AML-193 (cell line): ENCODE measurements at places on chromosomes 7 and 10.

GRCh38 chr10:130471486-130471885 is 335.3 kb downstream of the GLRX3 start:
- DNase-seq: no peak

DNA sequence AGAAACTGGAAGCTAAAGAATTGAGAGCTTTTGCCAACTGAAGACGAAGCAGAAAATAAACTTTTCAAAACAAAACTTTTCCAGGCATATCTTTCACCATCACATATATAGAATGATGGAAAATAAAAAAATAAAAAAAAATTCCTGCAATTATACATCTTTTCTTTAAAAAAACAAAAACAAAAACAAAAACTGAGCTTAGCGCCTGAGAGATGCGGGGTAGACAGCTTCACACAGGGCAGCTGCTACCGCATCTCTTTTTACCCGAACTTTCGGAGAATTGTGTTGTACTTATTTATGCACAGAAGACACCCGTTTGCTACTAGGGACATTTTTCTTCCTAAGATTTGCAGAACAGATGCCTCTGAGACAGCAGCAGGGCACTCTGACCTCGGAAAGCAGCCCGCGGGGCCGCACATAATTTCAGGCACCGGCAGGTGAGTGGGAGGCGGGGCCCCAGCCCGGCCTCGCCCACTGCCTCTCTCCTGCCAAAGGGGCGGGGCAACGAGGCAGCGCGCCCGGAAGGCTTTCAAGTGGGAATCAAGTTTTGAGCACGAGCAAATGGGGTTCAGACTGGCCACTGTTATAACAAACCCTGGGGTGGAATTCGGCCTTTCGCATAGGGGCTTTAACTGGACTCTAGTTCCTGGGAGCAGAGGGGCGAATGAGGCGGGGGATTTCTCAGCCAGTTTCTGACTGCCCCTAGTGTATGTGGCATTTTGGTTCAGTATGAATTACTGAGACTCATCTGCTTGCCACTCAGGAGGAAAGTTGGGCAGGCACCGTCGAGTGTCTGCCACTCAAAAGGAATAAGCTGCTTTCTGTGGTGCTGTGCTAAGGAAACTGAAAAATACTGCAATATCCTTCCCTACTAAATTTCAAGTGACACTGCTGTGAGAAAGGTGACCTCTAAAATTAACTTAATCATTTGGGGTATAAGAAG is 18.5 kb upstream of the FAM133B start:
- no peak for DNase-seq

DNA sequence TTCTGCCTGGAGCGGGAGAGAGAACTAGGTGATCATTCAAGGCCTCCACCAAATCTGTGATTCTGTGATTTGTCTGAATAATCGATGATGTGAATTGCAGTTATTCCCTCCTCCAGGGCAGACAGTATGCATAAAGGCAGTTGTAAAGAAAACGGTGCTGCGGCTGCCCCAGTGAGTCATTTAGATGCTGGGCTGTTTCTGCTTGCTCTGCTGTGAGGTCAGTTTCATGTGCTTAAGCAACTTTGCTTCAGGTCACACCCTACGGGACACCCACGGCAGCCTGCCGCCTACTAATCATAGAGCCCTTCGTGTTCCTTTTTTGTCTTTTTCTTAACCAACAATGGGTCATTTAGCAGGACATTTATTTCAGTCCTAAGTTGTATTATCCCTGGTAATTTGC is 158.1 kb upstream of the PITRM1 start:
- no peak for DNase-seq

GRCh38 chr10:61757525-61758397 is 95.0 kb downstream of the CABCOCO1 start:
- DNase-seq: no peak

DNA sequence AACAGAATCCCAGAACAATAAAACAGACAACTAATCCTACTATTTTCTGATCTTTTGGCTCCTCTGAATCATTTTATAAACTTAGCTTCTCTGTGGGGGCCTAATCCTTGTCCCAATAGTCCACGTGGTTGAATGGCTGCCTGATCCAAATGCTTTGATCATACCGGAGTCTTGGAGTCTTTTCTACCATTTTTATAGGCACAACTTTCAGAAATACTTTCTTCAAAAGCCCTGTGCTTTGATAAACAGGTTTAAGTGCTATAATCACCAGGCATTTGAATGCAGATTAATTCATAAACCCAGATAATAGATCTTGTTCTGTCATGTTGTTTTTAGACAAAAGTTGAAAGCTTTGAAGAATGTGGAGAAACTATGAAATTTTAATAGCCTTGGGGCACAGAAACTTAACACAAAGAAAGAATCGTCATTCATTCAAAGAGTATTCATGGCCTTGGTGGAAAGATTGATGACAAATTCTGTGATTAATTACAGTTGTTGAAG is 163.7 kb downstream of the AHR start:
- no peak for DNase-seq

DNA sequence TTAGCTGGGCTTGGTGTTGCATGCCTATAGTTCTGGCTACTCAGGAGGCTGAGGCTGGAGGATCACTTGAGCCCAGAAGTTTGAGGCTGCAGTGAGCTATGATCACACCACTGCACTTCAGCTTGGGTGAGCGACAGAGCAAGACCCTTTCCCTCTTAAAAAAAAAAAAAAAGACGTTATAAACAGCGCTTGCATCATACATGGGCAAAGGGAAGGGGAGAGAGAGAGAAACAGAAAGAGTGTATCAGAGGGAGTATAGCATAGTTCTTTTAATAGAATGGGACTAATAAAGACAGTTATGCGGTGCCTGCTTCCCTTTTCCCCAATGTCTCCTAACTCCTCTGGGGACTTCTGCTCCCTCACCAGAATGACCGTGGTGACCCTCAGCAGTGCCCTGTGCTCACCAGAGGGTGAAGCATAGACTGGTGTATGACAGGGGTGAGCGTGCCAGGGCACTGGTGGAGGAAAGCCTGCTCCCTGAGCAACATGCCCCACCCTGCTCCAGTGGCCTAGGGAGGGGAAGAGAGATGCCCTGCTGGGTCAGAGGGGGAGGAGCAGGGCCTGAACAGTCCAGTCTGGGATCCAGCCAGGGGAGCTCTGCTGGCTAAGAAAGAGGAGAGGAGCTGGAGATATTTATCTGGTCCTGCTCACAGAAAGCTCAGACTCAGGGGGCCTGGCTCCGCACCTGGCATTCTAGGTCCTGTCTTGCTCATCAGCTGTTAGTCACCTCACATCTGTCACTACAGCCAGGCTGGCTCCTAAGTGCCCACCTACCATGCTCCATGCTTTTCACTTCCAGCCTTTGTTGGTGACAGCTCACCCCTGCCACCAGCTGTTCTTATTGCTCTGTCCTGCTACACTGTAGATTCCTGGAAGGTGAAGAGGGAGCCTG is 2.2 kb downstream of the PDZD7 start:
- no peak for DNase-seq
